8988T (cell line): ENCODE measurements at places on chromosomes 11 and 22.

GRCh38 chr11:45321669-45322068 is 35.5 kb upstream of the SYT13 start:
- no peak for DNase-seq

GRCh38 chr11:128483211-128483788 is 104.1 kb downstream of the ETS1 start:
- no peak for DNase-seq

GRCh38 chr11:78289552-78290292 is 101.0 kb downstream of the USP35 start:
- no peak for DNase-seq

- DNase-seq, result no peak
Observed at GRCh38 chr11:127471662-127472061, 471.1 kb upstream of the KIRREL3 start.

GRCh38 chr22:38028344-38029130 is 28.7 kb upstream of the PICK1 start:
- DNase-seq, result no peak

DNA sequence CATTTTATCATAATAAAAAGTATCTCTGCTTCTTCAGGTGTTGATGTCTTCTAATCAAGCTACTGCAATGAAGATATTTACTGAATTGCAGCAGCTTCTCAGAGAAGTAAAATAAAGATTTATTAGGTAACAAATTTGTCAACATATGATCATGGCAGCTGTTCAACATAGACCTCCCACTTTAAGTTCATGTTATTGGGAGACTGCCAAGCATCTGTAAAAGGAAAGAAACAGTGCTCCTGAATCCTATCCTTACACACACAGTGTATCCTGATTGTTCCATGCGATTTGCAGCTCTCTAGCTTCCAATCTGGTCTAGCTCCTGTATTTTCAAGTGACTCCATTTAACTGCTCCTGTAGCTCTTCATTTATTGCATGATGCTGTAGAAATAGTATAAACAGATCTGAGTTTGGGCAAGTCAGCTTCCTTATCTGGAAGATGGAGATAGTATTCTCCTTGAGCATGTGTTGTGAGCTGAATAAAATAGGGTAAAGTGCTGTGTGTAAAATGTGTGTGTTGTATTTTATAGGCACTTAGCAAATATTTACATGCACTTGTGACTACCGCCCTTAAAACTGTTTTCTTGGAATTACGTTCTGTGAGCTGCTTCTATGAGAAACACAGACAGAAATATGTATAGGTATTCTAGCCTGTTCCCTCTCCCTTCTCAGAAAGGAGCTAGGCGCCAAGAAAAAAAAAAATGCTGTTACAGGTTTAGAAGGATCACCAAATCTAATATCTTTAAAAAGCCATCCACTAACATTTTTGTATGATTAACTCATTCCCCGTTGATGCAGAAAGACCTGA is 290.6 kb downstream of the JRKL start:
- no peak for DNase-seq

- no peak for DNase-seq
Observed at GRCh38 chr22:44664149-44664548, 37.9 kb upstream of the PRR5 start.

DNA sequence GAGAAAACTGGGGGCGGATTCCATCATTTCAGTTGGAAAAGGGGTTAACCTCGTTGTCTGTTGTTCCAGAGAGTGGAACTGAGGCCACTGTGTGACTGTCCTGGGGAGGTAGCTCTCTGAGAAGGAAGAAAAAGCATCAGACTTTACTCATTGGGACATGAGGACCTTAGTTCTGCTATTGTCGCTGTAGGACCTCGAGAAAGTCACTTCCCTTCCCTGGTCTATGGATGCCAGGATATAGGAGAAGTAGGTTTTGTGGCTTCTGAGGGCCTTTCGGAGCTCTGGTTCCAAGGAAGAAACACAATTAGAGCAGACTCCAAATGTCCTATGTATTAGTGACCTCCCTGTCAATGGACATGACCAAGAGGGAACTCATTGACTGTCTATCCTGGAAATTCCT is 6.2 kb downstream of the MYO18B start:
- no peak for DNase-seq

- DNase-seq, result no peak
Observed at GRCh38 chr11:16737818-16738192, 642 bp upstream of the C11orf58 start.

- DNase-seq, result peak; percentile 56
Observed at GRCh38 chr11:279966-280705, 1.9 kb downstream of the NLRP6 start.

GRCh38 chr11:26558190-26558589 is 13.9 kb downstream of the MUC15 start:
- DNase-seq, result no peak

DNA sequence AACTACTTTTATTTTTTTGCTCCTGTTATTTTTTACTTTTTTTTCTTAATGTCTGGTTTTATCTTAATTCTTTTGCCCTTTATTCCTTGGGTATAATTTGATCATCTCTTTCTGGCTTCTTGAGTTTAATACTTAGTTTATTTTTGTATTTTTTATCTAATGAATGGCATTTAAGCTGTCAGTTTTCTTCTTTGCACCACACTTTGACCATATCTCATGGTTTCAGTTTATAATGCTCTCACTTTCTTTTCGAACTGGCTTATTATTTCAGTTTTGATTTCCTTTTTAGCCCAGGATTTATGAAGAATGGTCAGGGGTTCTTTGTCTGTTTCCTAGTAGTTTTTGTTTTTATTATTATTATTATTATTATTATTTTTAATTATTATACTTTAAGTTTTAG is 48.3 kb downstream of the QSER1 start:
- DNase-seq, result no peak

GRCh38 chr11:70175236-70175698 is 27.8 kb upstream of the FADD start:
- DNase-seq, result no peak
